Sigmoid colon (tissue), 7 donors: ENCODE measurements at places on chromosomes 12 and 14. TPM values are rescaled to one million over a fixed set of nuclear protein-coding genes. Genes with fewer than 3 reads are reported as not detected.
A peak's percentile ranks its signal among the peaks of the same experiment; 100 is the strongest.

- peak; percentile 49 for DNase-seq
- H3K27me3 ChIP-seq = peaks cover 7% of the 10 kb centered on the region
- H3K4me1 ChIP-seq = no peaks in the 10 kb centered on the region
- no peaks in the 10 kb centered on the region for H3K36me3 ChIP-seq
Measured at GRCh38 chr12:34292736-34293625, 270.7 kb downstream of the ALG10 start.

GRCh38 chr12:82325540-82326336, 32.4 kb downstream of the CCDC59 start:
- no peak for DNase-seq
- no peak overlapping the region for H3K4me3 ChIP-seq
- H3K27me3 ChIP-seq = no peaks in the 10 kb centered on the region
- H3K4me1 ChIP-seq = no peaks in the 10 kb centered on the region

GRCh38 chr12:50195832-50196231, 28.7 kb upstream of the CERS5 start:
- no peaks in the 10 kb centered on the region for H3K27me3 ChIP-seq
- H3K4me3 ChIP-seq = no peak overlapping the region
- no peak overlapping the region for H3K27ac ChIP-seq
- H3K36me3 ChIP-seq = no peaks in the 10 kb centered on the region

GRCh38 chr12:48235796-48236333, 32.8 kb upstream of the OR10AD1 start:
- H3K4me1 ChIP-seq = no peaks in the 10 kb centered on the region
- no peaks in the 10 kb centered on the region for H3K36me3 ChIP-seq
- H3K27me3 ChIP-seq = no peaks in the 10 kb centered on the region
- no peak for DNase-seq

Gene PGF
- total RNA-seq = 15.6 TPM
